ENCODE measurements at places on chromosomes 12 and 14. TPM values are rescaled to one million over a fixed set of nuclear protein-coding genes. Genes with fewer than 3 reads are reported as not detected.
A peak's percentile ranks its signal among the peaks of the same experiment; 100 is the strongest.

- no peak overlapping the region for H3K4me3 ChIP-seq
- no peaks in the 10 kb centered on the region for H3K27me3 ChIP-seq
- H3K4me1 ChIP-seq, result no peaks in the 10 kb centered on the region
- DNase-seq, result no peak
These were observed 179.7 kb downstream of the SSPN start for GRCh38 chr12:26374934-26375680.

FZD10 gene
- total RNA-seq, result 0.68 TPM

VPS37B gene
- total RNA-seq, result 10.4 TPM

TGM1 gene
- total RNA-seq, result not detected

GRCh38 chr14:37901978-37902377, 305.7 kb upstream of the SSTR1 start:
- H3K4me1 ChIP-seq, result no peaks in the 10 kb centered on the region
- H3K36me3 ChIP-seq, result no peaks in the 10 kb centered on the region
- no peak overlapping the region for H3K27ac ChIP-seq
- DNase-seq, result peak; percentile 67
- H3K27me3 ChIP-seq, result no peaks in the 10 kb centered on the region

DNA sequence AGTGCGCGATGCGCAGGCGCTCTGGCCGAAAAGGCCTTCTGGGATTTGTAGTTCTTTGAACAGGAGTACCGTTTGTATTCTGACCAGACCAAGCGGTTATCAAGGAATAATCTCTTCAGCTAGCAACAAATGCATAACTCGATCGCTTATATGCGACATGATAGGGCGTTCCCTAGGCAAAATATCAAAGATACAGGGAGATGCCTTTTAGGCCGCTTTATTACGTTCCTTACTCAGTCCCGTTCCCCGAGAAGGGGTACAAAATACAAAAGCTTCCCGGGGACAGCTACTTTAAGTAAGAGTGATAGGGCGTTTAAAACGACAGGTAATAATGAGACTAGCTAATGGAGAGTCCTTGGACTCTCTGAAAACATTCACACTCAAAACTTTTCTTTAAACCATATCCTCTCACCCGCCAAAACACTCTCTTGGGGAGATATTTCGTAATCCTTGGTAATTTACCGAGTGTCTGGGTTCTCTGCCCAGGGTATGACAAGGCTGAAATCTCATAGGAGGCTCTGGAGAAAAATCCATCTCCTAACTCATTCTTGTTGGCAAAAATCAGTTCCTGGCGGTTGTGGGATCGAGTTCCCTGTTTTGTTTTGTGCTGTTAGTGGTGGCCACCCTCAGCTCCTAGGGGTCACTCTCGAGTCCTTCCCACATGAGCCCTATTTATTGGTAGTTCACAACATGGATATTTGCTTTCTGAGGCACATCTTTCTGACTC, 412 bp upstream of the SNW1 start:
- H3K27me3 ChIP-seq, result no peaks in the 10 kb centered on the region
- peaks cover 25% of the 10 kb centered on the region for H3K4me1 ChIP-seq
- peak overlapping the region; percentile 96 for H3K27ac ChIP-seq
- H3K36me3 ChIP-seq, result peaks cover 2% of the 10 kb centered on the region
- H3K4me3 ChIP-seq, result peak overlapping the region; percentile 99

DNA sequence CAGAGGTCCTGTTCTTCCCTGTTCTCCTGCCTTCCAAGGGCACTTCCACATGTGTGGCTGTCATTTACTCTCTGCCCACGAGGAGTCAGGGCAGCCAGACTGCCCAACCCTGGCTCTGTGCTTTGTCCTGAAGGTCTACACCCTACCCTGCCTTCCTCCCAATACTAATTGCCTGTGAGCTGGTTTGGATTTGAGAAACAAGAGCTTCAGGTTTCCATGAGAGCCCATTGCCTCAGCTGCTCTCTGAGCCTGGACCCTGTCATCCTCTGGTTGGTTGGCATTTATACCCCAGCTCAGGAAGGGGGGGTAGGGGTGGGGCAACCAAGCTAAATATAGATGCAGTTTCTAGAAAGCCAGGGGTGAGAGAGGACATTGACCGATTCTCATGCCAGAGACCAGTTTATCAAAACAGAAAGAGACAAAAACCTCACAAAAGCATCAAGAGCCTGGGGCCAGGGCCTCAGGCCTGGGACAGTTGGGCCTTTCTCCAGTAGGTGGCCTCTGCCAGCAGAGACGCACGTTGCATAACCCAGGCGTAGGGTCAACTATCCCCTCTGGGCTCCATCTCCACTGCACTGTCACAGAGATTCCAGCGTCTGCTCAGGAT, 34.5 kb downstream of the VDR start:
- H3K4me3 ChIP-seq, result no peak overlapping the region
- no peaks in the 10 kb centered on the region for H3K36me3 ChIP-seq
- H3K27ac ChIP-seq, result peak overlapping the region; percentile 74
- H3K27me3 ChIP-seq, result no peaks in the 10 kb centered on the region

DNA sequence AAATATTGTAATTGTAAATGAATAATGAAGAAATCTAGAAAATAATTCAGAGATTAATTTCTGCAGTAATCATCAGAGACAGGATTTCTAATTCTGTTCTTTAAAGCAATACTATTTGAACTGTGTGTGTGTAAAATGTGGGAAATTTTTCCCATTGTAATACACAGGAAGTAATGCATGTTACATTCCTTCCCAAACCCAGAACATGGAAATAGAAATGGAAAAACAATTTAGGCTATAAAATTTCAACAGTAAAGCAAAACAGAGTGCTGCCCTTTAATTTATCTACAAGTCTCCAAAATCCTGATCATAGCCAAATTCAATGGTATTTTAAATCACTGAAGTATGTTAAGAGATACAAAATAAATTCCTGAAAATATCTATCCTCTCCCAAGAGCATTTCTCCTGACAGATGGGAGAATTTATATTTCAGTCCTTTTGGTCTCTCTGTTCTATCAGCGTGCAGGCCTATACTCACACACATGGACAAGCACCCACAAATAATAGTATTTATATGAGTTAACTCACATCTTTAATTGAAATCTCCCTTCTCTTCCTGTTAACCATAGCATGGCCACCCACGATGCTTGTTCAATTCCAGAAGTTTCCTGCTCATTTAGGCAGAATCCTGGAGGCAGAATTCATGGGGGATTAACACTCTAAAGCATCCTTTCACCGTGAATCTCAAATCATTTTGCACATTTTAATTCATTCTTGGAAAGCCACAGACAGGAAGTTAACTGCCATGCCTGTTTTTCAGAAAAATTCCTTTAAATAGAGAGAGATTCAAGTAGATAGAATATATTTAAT, 1465.4 kb upstream of the FLRT2 start:
- no peaks in the 10 kb centered on the region for H3K36me3 ChIP-seq
- no peak for DNase-seq
- no peak overlapping the region for H3K27ac ChIP-seq
- H3K27me3 ChIP-seq, result no peaks in the 10 kb centered on the region

DNA sequence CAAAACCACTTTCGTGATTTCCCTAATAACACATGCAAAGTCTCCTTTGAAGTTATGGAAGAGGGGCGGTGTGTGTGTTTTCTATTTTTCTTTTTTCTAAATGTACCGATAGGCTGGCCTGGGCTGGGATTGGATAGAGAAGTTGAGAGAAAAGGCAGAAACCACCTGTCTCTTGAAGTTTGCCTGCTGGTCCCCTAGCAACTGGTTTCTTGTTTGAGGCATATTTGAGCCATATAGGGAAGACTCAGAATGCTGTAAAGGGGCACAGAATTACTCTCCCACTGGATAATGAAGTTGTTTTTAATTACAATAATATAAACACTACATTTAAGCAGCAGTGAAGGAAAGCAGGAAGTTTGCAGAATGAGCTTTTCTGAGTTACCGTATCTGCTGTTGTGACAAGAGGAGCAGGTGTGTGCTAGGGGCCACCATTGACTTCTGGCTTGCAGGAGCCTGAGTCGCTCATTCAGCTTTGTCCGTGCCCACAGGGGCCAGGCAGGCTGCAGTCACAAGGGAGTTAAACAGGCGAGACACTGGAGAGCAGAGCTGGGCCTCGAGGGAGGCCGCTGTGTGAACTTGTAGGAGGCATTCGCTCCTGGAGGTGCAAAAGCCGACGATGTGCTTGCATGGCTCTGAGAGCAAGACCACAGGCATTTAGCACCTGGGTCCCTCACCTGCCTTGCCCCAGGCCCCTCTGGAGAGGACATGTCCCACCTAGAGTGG, 173.8 kb upstream of the RGS6 start:
- H3K36me3 ChIP-seq, result no peaks in the 10 kb centered on the region
- H3K27ac ChIP-seq, result no peak overlapping the region
- no peak for DNase-seq
- H3K27me3 ChIP-seq, result no peaks in the 10 kb centered on the region

DNA sequence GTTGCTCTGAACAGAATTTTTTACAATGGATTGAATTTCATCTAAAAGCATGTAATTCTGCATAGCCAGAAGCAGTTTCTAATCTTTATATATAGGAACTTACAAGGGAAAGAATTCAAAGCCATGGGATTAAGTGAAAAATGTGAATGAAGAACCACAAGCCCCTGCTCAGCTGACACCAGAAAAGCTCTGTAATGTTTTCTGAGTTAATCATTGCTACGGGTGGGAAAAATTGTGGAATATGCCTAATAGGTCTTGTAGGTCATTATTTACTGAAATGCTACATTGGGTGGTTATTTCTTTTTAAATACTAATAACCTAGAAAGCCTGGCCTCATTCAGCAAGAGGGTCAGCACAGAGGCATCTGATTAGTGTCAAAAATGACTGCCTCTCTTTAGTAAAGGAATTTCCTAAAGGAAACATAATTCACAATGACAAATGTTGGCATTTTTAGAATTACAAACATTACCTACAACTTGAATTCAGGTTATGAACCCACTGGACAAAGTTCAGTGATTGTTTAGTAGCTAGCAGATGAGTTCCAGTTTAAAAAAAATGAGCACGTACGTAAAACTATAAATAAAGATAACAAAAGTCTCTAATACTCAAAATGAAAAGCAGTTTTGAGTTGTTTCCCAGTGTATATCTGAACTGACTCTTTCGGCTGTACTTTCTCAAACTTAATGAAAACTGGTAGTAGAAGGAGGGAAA, 75.3 kb downstream of the BMP4 start:
- no peak overlapping the region for H3K27ac ChIP-seq
- H3K4me3 ChIP-seq, result no peak overlapping the region
- DNase-seq, result no peak
- H3K27me3 ChIP-seq, result no peaks in the 10 kb centered on the region
- no peaks in the 10 kb centered on the region for H3K4me1 ChIP-seq

ADCY4 gene
- 13.9 TPM for total RNA-seq

DNA sequence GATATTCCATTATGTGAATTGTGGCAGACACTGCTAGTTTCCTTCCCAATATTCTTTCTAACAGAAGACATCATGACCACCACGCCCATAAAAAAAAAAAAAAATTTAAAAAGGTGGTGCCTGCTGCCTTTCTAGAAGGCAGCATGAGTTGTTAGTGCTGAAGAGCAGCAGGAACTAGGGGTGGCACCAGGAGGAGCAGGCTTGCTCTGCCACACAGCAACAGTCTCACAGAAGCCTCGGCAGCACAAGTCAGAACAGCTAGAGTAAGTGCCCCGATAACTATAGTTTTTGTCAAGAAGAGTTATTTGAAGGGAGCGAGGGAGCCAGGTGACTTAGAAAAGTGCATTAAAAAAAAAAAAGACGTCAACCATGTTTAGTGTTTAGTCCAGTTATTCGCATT, 66.4 kb upstream of the TMEM263 start:
- no peaks in the 10 kb centered on the region for H3K27me3 ChIP-seq
- no peak overlapping the region for H3K4me3 ChIP-seq
- no peak overlapping the region for H3K27ac ChIP-seq
- H3K4me1 ChIP-seq, result no peaks in the 10 kb centered on the region
- peaks cover 32% of the 10 kb centered on the region for H3K36me3 ChIP-seq
- no peak for DNase-seq

POLE2 gene
- total RNA-seq, result 0.46 TPM

DNA sequence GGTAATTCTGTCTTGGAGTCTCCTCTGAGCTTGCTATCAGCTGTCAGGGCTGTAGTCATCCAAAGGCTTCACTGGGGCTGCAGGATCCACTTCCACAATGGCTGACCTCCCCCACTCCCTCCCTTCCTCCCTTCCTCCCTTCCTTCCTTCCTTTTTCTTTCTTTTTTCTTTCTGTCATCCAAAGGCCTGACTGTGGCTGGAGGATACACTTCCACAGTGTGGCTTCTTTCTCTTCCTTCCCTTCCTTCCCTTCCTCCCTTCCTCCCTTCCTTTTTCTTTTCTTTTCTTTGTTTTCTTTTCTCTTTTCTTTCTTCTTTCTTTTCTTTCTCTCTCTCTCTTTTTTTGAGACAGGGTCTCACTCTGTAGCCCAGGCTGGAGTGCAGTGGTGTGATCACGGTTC, 30.6 kb downstream of the ARF6 start:
- H3K4me3 ChIP-seq, result no peak overlapping the region
- H3K4me1 ChIP-seq, result no peaks in the 10 kb centered on the region
- no peaks in the 10 kb centered on the region for H3K27me3 ChIP-seq
- no peak for DNase-seq

GRCh38 chr12:7450667-7451066, 6.7 kb upstream of the CD163L1 start:
- no peak overlapping the region for H3K4me3 ChIP-seq
- DNase-seq, result no peak
- no peaks in the 10 kb centered on the region for H3K27me3 ChIP-seq
- H3K4me1 ChIP-seq, result no peaks in the 10 kb centered on the region
- no peak overlapping the region for H3K27ac ChIP-seq
- no peaks in the 10 kb centered on the region for H3K36me3 ChIP-seq

SLC38A4 gene
- 17.0 TPM for total RNA-seq

GRCh38 chr14:31944256-31945073, 132.6 kb upstream of the ARHGAP5 start:
- H3K4me1 ChIP-seq, result peaks cover 3% of the 10 kb centered on the region
- DNase-seq, result no peak
- H3K36me3 ChIP-seq, result no peaks in the 10 kb centered on the region
- H3K4me3 ChIP-seq, result no peak overlapping the region
- H3K27ac ChIP-seq, result no peak overlapping the region

GRCh38 chr12:130086248-130086647, 76.0 kb upstream of the FZD10 start:
- H3K27me3 ChIP-seq, result no peaks in the 10 kb centered on the region
- H3K36me3 ChIP-seq, result no peaks in the 10 kb centered on the region
- no peak overlapping the region for H3K27ac ChIP-seq
- H3K4me1 ChIP-seq, result no peaks in the 10 kb centered on the region

DNA sequence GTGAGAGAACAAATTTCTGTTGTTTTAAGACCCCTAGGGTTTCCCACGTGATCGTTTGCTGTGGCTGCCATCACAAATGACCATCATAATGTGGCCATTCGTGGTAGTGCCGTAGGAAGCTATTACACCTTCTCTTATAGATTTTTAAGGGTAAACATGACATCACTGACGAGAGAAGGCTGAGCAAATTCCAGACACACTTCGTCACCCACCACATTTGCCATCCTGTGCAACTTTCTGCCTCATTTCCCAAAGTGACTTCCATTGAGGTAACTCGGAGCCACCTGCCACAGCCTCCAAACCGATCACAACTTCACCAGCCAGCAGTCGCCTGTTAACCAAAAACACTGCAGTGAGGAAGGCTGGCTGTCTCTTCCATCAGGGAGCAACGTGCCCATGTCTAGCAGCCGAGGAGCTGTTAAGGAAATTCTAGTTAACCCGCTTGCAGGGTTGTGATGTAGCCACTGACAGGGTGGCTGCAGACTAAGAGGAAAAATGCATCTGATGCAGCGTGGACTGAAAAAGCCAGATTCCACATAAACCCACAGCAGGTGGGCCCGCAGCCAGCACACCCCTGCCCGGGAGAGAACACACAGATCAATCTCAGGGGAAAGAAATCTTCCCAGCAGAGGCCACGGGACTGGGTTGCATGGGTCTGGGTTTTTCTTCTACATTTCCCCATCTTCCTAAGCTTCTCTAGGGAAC, 44.6 kb downstream of the CCDC85C start:
- H3K27ac ChIP-seq, result no peak overlapping the region
- DNase-seq, result no peak
- peaks cover 4% of the 10 kb centered on the region for H3K4me1 ChIP-seq
- H3K36me3 ChIP-seq, result no peaks in the 10 kb centered on the region

RPGRIP1 gene
- total RNA-seq, result not detected

GRCh38 chr12:69476276-69477017, 6.3 kb downstream of the FRS2 start:
- no peaks in the 10 kb centered on the region for H3K27me3 ChIP-seq
- no peak for DNase-seq
- H3K4me1 ChIP-seq, result peaks cover 46% of the 10 kb centered on the region
